8988T (cell line): ENCODE measurements at places on chromosomes 3 and 15.

DNA sequence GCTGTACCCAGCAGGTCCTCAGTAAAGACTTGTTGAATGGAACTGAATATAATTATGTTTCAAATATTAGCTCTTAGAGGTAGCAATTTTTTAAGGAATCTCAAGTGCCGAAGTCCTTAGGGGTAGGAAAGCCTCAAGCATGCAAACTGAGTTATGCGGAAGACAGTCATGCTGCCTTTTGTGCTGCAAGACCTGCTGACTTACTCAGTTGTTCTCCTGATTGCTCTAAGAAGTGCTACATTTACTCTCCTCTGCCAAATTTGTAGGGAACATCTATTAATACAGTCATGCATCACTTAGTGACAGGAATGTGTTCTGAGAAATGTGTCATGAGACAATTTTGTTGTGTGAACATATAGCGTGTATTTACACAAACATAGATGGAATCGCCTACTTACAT lies 325.6 kb upstream of the AZI2 start:
- DNase-seq = no peak

- DNase-seq = no peak
Measured at GRCh38 chr3:86990012-86990733, 776 bp downstream of the VGLL3 start.

GRCh38 chr3:112979244-112979832 lies 4.4 kb upstream of the CD200R1 start:
- DNase-seq = no peak

- DNase-seq = peak; percentile 56
Measured at GRCh38 chr3:185824051-185825005, 514 bp downstream of the IGF2BP2 start.

DNA sequence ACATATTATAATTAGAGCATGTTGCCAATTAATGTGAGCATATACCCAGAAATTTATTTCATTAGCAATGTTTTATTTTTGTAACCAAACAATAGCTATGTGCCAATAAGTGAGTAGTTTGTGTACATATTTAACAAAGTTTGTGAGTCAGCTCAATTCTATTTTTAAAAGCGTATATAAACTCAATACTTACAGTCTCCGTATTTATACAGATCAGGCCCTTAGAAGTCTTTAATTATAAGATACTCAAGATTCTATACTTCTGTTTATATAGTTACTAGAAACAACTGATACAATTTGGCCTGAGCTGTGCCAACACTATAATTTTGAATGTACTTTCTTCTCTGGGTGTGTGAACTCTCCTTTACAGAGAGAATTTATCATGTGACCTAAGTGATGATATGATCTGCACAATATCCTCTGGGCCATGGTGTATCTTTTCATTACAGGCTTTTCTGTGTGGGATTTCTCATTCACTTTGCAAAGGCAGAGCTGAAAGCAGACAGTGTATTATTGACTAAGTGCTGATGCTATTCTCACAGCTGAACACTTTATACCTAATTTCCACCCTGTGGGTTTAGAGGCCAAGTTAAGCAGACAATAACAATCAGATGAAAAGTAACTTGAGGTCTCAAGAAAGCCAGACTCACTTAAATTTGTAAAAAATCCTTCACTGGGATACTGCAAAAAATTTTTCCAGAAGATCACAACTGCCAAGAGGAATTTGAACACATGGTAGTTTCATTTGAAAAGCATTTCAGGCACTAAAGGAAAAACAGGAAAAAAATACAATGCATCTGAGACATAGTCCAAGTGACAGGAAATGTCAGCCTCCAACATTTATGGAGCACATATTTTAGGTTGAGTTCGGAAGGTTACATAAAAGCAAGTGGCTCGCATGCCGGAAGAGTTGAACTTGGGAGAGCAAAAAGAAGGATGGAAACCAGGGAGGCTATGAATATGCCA lies 277.9 kb upstream of the SEMA6D start:
- DNase-seq = no peak

- no peak for DNase-seq
Measured at GRCh38 chr15:90750186-90750585, 33.0 kb downstream of the BLM start.

DNA sequence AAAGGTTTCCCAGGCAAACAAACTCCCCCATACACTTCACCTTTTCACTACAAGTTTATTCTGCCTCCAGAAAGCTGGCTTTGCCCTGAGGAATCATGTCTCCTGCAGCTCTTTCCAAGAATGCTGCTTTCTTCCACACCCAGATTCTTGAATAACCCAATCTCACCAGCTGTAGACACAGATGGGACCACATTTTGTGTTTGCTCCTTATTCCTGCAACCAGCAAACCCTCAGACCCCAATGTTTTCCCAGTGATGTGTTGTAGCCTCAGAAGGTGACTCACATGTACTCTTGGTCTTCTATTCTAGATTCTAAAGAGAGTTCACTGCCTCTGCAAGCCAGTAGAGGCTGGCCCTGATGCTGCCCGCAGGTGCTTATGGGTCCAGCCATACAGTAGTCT lies 23.6 kb upstream of the TRIM59 start:
- DNase-seq = no peak

GRCh38 chr3:24145981-24146822 lies 201.1 kb downstream of the NR1D2 start:
- no peak for DNase-seq

DNA sequence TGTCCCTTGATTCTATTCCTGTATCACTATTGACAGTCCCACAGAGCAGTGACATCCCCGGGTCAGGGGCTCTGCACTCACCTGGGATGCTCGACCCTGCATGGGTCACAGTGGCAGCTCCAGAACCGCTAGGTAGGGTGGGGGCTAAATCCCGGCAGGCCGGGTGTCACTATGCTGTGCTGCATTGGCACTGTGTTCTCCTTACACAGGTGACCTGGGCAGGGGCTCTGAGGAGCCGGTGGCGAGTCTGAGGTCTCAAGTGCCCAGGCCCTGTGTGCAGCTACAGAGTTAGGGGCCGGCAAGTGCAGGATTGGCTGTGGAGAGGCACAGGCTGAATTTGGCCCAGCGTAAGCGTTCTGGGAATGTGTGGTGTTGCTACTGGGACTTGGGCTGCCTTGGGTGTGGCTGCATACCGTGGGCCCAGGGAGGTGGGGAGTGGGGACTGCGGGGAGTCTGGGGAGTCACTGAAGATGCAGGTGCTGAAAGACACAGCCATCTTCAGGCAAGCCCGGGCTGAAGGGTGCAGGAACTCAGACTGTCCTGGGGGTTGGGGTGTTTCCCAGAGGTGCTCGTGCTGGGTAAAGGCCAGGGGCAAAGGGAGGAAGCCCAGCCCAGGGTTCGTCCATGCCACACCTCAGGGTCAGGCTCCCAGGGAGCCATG lies 102.6 kb upstream of the PRR20G start:
- DNase-seq = no peak

- DNase-seq = no peak
Measured at GRCh38 chr15:31013863-31014607, 22.6 kb upstream of the MTMR10 start.

- DNase-seq = no peak
Measured at GRCh38 chr3:13455644-13456043, 24.5 kb upstream of the HDAC11 start.

DNA sequence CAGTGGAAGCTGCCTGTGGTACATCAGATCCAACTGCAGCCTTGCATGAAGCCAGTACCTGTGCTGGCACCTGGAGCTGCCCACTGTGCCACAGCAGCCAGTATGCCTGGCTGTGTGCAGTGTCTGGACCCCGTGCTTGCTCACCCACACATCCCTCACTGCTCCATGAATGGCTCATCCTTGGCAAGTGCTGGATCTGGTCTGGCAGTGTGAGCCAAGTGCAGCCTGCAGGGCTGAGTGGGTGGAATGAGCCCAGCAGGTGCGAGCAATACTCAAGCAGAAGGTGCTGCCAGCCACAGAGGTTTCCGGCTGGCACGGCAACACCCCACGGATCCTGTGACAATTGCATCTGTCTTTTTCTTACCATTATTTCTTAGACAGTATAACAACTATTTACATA lies 488.2 kb upstream of the ROBO2 start:
- DNase-seq = no peak

DNA sequence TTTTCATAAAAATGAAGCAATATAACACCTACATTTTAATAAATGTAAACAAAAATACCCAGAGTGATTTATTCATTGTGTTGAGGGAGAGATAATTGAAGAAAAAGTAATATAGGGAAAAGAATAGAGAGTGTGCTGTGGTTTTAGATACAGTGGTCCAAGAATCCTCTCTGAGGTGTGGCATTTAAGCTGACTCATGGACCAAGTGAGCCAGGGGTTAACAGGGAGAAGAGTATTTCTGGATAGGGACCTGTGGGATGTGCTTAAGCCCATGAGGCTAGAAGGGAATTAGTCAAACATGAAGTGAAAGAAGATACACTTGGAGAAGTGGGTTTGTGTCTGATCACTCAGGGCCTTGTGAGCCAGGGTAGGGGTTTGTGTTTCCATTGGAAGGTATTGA lies 680.7 kb upstream of the GRM7 start:
- no peak for DNase-seq

DNA sequence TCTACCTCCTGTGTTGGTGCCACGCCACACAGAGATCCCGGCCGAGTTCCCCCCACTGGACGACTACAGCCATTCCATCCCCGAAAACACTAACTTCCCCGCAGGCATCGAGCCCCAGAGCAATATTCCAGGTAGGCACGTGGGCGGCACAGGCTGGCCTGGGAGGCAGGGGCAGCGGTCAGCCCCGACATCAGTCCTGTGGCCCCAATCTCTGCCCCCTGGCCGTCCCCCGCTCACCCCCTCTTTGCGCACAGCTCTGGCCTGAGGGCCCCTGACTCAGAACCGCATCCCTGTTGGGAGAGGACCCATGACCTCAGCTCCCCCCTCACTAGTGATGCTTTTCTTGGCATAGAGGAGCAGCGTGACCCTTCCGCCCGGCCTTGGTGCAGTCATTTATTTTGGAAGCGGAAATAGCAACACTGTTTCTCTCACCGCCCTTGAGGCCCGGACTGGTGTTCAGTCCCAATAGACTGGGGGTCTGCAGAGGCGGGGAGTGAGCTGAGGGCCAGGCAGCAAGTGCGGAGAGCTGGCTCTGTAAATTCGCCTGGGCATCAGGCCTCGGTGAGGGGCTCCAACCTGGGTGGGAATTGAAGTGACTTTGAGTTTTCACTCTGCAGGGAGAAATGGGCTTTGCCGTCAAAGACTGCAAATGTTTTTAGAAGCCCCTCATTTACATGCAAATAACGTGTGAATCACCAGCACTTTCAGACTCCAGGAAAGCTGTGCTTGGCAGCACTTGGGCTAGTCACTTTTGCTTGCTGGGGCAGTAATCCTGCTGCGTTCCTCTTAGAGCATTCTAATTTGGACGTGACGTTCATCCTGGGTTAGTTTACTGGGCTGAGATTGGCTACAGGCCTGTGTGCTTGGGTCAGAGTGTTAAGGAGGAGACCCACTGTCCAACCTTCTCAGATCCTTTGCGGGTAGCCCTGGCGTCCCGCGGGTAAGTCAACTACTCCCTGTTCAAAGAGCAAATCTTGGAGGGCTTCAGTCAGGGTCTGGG lies 88.9 kb downstream of the AAGAB start:
- no peak for DNase-seq

DNA sequence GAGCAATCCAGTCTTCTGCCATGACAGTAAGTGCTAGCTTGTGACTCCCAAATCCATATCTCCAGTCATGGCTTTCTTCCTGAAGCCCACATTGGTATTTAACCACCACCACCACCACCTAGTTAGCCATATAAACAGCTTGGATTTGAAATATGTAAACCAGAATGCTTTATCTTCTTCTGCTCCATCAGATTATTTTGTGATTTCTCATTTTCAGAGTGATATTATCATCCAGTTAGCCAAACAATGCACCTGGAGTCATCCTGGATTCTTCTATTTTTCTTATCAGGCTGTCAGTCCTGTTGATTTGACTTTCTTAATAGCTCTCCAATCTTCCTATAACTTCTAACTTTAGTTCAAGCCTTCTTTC lies 124.3 kb upstream of the PTX3 start:
- no peak for DNase-seq

DNA sequence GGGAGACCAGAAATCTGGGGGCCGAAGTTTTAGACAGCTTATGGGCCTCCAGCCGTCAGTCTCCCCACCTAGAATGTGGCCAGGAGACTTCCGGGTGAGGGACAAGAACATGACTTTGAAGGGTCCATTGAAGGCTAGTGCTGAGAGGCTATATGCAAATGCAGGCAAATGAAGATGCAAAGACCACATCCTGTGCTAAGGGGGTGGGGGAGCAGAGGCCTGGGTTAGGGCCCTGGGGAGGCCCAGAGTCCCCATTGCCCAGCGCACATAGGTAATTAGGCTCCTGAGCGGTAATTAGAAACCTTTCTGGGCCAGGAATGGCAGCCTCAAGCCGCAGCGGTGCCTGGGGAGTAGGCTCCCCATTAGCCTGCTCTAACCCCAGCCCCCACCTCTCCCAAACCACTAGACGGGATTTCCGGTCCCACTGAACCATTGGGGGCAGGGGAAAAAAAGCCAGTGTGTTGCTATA lies 6.8 kb downstream of the CSK start:
- no peak for DNase-seq

DNA sequence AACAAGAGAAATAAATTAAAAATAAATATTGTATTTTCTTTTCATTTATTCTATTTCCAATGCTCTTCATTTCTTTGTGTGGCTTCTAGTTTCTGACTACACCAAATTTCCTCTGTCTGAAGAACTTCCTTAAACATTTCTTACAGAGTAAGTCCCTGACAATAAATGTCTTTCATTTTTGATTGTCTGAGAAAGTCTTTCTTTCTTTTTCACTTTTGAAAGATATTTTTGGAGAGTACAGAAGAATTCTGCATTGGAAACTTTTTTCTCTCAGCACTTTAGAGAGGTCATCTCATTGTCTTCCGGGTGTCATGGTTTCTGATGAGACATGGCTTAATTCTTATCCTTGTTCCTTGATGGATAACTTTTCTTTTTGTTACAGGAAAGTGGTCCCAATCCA lies 119.6 kb downstream of the MOBP start:
- DNase-seq = no peak

DNA sequence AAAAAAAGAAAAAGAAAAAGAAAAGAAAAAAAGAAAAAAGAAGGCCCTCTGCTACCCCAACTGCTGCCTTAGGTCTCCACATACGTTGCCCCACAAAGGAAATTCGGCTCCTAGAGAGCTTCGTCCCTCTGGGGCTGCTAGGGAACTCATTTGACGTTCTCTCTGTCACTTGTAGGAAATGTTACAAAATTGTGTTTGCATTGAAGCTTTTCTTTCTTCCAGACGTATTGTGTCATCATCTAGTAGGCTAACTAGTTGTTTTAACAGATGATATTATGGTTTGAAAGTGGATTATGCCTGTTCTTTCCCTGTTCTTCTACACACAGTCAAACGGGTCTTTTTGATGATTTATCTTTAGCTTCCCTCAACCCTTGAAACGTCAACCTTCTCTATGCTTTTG lies 125.3 kb downstream of the BDH1 start:
- DNase-seq = no peak
